T-helper 1 cell (primary cell): ENCODE measurements at places on chromosomes 16 and 17.
A peak's percentile ranks its signal among the peaks of the same experiment; 100 is the strongest.

DNA sequence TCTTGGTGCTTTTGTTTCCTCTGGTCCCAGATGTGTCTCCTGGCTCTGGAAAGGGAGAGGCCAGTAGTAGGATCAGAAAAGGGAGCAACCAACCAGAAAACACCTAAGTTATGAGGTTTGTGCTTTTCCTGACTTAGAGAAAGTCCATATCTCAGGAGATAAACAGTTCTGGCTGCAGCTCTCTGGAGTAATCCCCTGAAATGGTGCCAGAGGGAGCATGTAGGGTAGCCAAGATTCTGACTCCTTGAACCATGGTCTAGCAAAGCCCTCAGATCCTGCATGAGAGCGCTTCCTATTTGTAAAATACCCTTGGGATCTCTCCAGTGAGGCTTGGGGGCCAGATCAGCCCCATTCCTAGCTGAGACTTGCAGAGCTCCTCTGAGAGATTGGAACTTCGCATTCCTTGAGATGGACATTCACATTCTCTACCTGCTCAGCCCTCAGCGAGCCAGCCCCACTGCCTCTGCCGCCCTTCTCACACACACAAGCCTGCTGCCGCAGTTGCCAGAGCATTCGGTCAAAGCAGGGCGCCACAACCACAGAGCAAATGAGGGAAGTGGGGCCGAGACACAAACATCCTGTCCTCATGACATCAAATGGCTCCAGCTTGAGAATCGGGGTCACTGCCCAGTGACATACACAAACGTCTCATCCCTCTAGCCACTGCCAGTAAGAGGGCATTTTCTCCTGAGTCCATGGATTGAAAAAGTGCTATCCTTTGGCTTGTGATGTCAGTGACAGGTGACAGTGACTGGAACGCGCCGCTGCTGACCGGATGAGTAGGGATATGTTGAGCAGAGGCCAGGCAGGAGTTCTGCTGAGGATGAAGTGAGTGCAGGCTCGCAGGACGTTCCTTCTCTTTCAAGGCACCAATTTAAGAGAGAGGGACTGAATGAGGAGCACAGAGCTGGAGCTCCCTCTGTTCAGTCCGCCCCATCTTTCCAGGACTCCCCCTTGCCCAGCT is 5.0 kb downstream of the ABHD15 start:
- DNase-seq = no peak

- DNase-seq = no peak
These were observed 30.5 kb downstream of the CPPED1 start for GRCh38 chr16:12773221-12773620.

- DNase-seq = no peak
These were observed 20.2 kb upstream of the RBFOX3 start for GRCh38 chr17:79630821-79631639.

GRCh38 chr17:36827081-36827480 is 110.2 kb upstream of the LHX1 start:
- DNase-seq = no peak

DNA sequence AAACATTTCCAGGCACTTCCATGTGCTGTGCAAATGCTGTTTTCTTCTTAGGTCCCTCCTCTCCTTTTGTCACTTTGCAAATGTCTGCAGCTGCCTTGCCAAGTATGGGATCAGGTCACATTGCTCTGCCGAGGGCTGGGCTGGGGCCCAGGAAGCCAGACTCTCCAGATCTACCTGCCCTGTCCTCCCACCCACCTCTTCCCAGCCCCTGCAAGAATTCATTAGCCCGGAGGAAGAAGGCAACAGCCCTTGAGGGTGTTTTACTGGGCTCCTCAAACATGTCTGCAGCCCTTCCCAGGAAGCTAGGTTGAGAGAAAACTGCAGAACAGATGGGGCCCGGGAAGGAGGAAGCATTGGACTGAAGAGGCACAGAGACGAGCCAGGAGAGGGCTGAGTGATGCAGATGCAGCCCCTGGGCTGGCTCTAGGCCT is 47.1 kb downstream of the WSB1 start:
- no peak for DNase-seq

- no peak for DNase-seq
These were observed 405.5 kb upstream of the PSMD7 start for GRCh38 chr16:73891129-73891542.

DNA sequence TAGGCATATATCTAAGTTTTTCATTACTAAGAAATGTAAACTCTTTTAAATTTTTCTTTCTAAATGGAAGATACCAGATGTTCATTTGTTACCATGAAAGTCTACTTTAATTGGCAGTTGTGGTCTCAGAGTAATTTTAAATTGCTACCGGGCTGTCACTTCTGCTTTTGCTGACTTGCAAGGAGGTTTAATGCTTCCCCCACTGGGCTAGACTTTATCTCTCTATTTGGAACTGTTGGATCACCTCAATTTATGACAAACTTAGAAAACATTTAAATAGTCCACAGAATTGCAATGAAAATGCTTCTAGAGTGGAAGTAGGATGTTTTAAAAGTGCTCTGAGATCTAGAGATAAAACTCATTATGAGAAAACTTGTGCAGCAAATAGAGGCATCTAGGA is 479.8 kb upstream of the GOT2 start:
- no peak for DNase-seq

DNA sequence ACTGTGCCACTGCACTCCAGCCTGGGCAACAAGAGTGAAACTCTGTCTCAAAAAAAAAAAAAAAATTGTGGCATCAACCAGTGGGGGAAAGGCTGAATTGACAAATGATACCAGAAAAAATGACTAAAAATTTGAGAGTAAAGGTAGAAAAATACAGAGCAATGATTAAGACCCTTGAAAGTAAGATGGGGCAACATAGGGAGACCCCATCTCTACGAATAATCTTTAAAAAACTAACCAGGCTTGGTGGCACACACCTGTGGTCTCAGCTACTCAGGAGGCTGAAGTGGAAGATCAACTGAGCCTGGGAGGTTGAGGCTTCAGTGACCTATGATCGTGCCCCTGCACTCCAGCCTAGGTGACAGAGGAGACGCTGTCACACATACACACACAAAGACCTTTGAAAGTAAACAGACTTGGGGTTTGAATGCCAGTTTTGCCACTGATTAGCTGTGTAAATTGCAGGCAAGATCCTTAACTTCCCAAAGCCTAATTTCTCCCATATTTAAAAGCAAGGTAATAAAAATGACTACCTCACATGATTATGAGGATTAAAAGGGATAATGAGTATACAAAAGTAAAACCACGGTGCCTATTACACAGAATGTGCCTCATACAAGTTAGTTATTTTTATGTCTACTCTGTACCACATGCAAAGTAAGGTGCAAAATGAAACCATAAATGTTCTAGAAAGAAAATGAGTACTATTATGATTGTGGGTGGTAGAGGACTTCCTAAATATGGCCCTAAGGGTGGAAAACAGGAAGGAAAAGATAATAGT is 21.7 kb upstream of the PAFAH1B1 start:
- no peak for DNase-seq

DNA sequence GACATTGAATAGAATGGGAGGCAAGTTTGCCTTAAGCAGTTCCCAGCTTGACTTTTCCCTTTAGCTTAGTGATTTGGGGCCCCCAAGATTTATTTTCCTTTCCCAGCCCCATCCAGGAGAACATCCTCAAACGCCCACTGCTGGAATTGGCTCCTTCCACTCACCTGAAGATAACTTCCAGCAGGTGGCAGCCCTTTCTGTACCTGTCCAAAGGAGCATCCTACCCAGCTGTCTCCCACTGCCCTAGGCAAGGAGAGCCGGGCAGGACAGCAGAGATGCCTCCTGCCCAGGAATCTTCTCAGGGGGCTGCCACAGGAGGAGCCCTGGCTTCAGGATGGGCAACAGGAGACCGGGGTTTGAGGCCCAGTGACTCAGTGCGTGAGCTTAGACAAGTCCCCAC is 6.4 kb downstream of the CACNG5 start:
- DNase-seq = no peak

- DNase-seq = peak; percentile 28
These were observed 767 bp downstream of the RPS6KB1 start for GRCh38 chr17:59893676-59894100.

DNA sequence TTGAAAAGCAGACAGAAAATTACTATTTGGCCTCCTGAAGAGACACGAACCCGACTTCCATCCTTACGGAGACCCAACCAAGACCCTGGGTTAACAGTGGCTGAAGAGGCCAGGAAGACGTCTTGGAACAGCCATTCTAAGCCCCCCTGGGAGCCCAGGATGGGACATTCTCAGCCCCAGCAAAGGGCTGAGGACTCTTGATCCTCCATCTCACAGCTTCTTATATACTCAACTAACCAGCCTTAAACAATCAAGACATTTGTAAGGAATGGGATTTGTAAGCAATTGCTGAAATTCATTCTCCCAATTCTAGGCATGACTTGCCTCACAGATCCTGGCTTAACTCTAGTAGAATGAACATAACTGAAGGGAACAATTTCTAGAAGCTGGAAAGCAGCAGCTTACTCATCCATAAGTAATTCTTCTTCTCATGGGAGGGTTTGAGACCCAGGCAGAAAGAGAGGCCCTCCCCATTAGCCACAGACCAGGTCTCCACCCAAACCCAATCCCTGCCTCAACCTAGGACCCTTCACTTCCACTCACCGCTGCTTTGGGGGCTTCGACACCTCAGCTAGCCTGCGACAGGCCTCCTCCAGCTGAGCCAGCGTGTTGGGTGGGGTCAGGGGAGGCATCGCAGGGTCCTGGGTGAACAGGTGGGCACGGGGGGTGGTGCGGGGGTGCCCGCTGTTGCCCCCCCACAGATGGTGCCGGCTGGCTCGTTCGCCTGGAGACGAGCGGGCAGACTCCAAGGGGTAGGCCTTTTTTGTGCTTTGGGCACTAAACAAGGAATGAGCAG is 25.5 kb downstream of the AXIN2 start:
- DNase-seq = no peak

DNA sequence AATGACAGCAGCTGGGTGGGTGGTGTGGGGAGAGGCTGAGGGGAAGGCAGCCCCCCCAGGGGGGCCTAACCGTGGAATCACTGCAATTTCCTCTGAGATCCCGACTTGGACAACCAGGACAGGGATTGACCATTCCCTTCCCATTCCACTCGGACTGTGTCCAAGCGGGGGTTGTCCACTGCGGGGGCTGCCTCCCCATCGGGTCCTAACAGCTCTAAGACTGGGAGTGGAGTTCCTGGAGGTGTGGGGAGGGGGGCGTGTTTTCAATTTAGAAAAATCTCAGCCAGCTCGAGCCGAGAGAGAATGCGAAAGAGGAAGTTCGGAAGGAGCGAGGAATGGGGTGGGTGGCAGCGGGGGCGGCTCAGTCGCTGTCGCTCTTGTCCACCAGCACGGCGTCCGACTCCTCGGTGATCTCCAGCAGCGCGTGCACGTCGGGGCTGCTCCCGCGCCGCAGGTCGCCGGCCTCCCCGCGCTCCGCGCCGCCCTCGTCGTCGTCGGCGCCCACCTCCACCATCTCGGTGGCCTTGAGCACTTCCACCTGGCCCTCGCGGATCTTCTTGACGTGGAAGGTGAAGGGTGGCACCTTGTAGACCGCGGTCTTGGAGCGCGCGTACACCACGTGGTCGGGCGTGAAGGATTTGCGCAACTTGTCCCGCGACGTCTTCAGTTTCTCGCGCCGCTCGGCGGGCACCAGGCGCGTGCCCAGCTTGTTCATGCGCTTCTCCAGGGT is 16.2 kb upstream of the STAT3 start:
- DNase-seq = no peak

- DNase-seq = no peak
These were observed 54.4 kb upstream of the GNG13 start for GRCh38 chr16:854808-855410.
